ENCODE measurements at places on chromosomes 16 and 17. TPM values are rescaled to one million over a fixed set of nuclear protein-coding genes. Genes with fewer than 3 reads are reported as not detected.

The KRTAP2-2 gene
- not detected for total RNA-seq

The MT1E gene
- 98.8 TPM for total RNA-seq

The NLGN2 gene
- total RNA-seq: 3.0 TPM

The CCDC78 gene
- total RNA-seq: 0.40 TPM

The ARL5C gene
- total RNA-seq: not detected

The LMF1 gene
- total RNA-seq: 11.4 TPM

All from esophagus mucosa (tissue), 1 donor.